Cardiac fibroblast (primary cell): ENCODE measurements at places on chromosomes 2 and 18.

- DNase-seq, result no peak
Measured at GRCh38 chr2:121210691-121211090, 74.3 kb downstream of the TFCP2L1 start.

- no peak for DNase-seq
Measured at GRCh38 chr18:27661320-27662018, 476.4 kb upstream of the CHST9 start.

DNA sequence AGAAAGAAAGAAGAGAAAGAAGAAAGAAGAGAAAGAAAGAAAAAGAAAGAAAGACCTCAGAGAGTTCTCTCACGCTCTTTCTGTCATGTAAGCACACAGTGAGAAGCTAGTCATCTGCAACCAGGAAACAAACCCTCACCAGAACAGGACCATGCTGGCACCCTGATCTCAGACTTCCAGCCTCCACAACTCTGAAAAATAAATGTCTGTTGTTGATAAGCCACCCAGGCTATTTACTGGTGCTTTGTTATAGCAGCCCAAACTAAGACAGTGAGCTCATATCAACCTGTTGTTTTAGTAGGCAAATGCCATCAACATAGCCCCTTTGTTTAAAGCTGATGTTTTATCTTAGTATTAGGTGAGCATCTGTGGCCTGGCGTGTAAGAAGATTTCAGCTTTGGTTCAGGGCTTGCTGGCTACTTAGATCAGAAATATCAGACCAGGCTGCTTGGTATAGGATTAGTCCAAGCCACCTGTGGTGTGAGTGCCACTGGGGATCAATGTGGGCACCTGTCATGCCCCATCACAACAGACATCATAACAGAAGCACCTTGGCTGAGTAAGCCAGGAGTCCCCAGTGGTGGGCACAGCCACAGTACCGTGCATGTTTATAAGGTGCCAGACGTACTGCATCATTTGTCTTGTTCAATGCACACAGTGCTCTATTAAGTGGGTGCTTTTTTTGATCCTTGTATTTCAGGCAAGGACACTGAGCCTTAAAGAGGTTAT, 94.4 kb downstream of the LBH start:
- no peak for DNase-seq

DNA sequence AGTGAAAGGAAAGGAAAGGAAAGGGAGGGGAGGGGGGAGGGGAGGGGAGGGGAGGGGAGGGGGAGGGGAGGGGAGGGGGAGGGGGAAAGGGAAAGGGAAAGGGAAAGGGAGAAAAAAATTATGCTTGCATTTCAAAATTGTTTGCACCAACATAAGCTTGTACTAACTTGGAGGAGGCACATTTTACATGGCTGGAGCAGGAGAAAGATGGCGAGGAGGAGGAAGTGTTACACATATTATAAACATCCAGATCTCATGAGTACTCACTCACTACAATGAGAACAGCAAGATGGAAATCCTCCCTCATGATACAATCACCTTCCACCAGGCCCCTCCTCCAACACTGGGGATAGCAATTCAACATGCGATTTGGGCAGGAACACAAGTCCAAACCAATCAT, 660.2 kb upstream of the CDH2 start:
- peak; percentile 32 for DNase-seq

DNA sequence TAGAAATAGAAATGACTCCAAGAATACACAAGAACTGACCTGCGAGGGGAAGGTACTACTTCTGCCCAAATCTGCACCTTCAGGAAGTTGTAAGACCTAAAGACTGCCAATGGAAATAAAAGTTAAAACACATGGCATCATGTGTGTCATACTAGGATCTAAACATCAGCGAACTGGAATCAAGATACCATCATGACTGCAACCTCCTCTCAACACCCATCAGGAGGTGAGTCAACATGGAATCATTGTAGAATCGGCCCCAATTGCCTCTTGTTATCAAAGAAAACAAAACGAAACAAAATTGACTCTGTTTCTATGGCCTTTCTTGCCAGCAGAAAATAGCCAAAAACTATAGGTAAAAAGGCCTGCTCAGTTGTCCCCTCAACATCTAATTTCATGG, 15.1 kb downstream of the RDH14 start:
- no peak for DNase-seq

GRCh38 chr2:23238011-23238657, 146.8 kb upstream of the KLHL29 start:
- DNase-seq, result no peak

DNA sequence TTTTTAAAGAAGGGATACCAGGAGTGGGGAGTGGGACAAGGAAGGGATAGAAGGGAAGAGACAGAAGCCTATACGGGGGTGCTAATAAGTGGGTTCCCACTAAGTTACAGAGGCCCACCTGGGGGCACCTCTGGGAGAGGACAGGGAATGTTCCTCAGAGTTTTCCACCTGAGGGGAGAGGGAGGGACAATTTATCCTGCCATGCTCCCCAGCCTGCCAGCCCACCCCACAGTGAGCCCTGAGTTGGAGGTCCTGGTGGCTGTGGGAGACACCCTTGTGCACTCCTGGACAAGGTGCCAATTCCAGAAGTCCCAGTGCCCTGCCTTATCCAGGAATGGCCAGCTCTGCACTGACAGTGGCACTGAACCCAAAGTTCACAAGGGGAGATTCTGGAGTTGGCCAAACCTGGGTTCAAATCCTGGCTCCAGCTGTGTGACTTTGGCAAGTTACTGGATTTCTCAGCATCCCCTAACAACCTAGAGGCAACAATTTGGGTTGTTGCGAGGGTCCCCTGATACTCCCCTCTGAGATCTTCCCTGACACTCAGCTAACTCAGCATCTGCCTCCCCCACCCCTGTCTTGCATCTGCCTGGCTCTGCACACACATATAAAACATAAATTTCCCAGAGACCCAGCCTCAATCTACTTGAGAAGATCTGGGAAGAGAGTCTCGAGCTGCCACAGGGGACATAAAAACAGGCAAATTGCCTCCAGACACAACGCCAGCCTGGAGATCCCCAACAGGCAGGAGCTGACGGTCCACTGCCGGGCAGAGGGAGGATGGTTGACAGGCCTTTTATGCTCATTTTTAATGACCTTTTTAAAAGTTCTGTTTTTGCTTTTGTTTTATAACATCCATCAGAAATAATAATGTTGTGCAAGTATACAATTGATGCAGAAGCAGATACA, 98.7 kb upstream of the ST3GAL5 start:
- no peak for DNase-seq

DNA sequence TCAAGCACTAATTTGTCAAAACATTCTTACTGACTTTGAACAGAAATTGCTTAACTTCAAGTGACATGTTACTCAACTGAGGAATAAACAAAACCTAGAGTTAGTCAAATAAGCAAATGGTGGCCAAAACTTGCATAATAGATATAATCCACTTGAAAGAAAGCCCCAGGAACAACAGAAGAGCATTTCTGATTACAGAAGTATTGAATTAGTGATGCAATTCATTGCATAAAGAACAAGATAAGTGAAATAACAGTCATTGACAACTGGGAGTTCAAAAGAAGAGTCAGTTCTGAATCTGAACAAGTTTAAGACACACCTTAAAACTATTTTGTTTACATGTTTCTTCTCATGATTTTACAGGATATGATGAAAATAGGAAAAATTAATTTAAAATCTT, 30.8 kb downstream of the COBLL1 start:
- peak; percentile 21 for DNase-seq

DNA sequence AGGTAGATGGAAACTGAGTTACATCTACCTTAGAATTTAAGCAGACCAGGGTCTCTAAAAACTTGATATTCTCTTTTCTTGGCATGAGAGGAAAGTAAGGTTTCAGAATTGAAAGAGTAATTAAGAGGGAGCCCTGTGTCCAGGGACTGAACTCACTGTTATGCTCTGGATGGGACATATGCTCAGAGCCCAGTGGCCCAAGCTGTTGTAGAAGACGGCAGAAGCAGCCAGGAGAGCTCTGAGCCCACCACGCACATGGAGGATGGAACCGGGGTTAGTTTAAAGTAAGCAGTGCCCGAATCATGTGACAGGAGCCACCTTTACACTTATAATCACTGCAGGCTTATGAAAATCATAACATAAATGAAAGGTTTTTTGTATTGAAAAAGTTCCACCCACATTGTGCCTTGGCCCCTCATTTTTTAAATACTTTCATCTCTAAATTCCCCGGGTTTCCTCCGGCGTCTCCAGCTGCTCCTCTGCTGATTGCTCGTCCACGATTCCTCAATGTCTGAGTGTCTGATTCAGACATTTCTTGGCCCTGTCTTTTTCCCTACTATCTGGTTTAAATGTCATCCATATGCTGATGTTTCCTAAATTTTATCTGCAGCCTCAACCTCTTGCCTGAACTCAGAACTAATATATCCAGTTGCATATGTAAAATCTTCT, 36.1 kb upstream of the SPTBN1 start:
- peak; percentile 42 for DNase-seq

DNA sequence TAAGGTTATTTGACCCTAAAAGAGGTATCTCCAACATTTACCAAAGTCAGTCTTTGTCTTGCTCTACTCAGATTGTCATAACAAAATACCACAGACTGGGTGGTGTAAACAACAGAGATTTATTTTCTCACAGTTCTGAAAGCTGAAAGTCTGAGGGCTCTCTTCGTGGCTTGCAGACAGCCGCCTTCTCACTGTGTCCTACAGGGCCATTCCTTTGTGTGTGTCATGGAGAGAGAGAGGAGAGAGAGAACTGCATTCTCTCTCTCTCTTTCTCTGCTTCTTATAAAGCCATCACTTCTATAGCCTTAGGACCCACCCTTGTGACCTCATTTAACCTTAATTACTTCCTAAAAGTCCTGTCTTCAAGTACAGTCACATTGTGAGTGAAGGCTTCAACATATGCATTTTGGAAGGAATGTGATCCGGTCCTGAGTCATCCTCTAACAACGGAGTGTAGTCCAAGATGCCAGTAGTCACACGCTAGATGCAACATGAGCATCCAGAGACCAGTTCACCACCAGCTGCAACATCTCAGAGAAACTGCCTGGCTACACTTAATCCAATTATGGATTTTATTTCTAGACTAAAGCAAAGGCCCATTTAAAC, 130.2 kb downstream of the CD226 start:
- peak; percentile 81 for DNase-seq

DNA sequence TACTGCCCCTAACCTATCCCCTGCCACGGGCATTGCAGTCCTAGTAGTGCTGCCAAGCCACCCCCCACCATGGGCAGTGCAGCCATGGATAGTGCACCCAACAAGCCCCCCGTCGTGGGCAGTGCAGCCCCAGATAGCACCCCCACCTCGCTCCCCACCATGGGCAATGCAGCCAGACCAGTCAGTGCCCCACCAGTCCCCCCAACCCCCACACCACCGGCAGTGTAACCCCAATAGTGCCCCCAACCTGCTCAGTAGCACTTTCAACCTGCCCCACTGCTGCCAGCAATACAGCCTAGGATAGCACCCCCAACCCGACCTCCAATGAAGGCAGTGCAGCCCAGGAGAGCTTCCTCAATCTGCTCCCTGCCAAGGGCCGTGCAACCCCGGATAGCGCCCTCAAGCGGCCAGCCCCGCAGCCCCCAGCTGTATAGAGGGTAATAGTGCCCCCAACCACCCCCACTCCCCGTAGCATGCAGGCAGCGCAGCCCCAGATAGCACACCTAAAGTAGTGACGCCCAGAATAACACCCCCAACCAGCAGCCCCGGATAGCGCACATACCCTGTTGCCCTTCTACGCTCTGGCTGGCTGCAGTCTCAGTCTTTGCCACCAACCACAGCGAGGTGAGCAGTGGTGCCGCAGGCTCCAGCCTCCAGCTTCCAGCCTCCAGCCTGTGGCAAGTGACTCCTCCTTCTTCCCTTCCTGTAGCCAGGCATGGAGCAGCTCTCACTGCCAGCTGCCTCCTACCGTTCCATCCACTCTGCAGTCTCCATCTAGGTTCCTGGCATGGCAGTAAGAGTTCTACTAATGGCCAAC, 45.4 kb upstream of the ANKRD62 start:
- DNase-seq, result no peak

- DNase-seq, result peak; percentile 3
Measured at GRCh38 chr2:105969552-105969951, 224.5 kb downstream of the UXS1 start.

GRCh38 chr2:128798502-128799283, 480.0 kb upstream of the HS6ST1 start:
- DNase-seq, result no peak

- no peak for DNase-seq
Measured at GRCh38 chr2:38527338-38528007, 75.3 kb downstream of the HNRNPLL start.

DNA sequence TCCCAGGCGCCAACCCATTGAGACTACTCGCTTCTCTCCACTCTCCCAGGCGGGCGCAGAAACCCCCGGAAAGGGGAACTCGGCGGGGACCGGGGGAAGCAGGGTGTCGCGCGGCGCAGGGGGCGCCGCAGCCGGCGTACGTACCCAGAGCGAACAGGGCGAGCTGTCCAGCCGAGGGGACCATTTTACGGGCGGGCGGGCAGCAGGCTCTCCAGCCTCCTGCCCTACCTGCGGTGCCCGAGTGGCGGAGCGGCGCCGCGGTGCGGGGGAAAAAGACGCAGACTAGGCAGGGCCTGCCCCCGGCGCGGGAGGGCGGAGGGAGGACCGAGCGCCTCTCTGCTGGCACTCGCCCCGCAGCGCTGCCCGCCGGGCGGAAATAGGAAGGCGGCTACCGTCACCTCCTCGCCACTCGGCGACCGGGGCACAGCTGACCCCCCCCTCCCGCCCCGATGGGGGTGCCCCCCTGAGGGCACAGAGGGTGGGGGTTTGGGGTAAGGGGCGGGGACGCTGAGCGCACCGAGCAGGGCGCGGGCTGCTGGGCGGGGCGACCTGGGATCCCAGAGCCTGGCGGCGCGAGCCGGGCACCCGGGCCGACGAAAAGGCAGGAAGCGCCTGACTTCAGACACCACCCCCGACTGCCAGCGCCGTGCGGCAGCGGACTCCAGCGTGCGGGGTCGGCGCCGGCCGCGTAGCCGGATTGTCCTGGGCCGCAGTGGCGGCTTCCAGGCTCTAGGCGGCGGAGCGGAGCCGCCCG, at the start of gene TGFA:
TSS of gene TGFA (minus strand) at position 243 of the 754 bp plus-strand sequence. CDS start at position 184, 59 bp downstream.
- peak; percentile 31 for DNase-seq

- DNase-seq, result peak; percentile 18
Measured at GRCh38 chr2:174623106-174623637, 25.6 kb upstream of the WIPF1 start.

DNA sequence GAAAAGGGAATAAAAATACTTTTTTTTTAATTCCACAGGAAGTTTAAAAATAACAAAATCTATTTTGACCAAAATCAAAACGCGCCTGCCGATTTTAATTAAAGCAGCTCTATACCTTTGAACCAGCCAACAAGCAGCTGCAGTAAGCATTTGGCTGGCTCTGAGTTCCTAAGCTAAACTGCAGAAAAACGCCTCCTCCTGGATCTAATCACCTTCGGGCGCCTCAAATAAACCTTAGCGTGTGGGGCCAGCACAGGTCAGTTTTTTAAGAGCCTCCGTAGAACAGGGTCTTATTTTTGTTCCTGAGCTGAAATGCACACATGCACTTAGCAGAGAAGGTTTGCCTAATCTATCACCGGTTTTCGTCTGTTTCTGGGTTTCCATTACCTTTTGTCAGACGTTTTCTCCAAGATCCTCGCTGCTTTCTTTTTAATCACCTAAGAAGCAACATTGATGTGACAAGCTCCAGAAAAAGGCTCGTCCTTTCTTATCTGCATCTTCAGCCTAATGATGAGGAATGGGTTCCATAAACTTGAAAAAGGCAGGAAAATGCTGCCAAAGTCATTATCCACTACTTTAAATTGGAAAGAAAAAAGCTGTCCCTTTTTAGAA, 64.7 kb upstream of the HNRNPA3 start:
- no peak for DNase-seq

GRCh38 chr2:99615247-99615771, 125.5 kb upstream of the REV1 start:
- no peak for DNase-seq
